ENCODE measurements at places on chromosomes 2 and 18.
A peak's percentile ranks its signal among the peaks of the same experiment; 100 is the strongest.

GRCh38 chr2:201185863-201186262 is 2.9 kb downstream of the CASP10 start:
- no peak for DNase-seq

- DNase-seq, result no peak
Measured at GRCh38 chr2:113602869-113603466, 24.1 kb upstream of the RABL2A start.

- DNase-seq, result no peak
Measured at GRCh38 chr2:185511925-185512324, 226.7 kb upstream of the FSIP2 start.

GRCh38 chr2:218734190-218734975 is 23.7 kb downstream of the TTLL4 start:
- DNase-seq, result no peak

DNA sequence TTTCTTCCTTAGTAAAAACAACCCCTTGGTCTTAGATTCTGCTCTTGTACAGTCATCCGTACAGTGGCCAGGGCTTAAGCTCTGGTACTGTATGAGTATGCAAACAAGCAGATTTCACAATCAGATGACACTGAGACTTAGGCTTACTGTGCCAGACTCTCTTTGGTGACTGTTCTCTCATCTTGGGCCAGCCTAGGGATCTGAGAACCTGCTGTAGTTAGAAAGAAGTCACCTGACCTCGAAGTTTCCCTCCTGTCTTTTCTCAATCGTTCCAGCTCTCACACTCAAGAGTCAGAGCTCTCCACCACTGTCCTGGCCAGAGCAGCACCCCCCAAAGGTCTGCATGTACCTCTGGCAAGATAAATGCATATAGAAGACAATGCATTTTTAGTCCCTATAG is 63.2 kb downstream of the ZEB2 start:
- peak; percentile 46 for DNase-seq

DNA sequence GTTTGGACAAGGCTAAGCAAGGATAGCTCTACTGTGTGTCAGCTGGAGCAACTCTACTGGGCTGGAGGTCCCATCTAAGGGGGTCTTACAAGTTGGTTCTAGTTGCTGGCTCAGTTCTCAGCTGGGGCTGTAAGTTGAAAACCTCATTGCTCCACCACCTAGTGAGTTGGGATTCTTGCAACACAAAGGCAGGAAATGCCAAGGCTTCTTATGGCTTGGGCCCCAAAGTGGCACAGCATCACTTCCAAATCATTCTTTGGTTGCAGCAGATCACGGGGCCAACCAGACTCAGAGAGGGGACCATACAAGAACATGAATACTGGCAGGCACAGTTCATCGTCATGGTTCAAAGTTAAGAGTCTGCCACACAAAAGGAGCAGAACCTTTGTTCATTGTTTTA is 332.7 kb downstream of the LRRTM1 start:
- DNase-seq, result no peak

GRCh38 chr18:13520741-13521140 is 205.6 kb downstream of the FAM210A start:
- DNase-seq, result no peak

- DNase-seq, result peak; percentile 1
Measured at GRCh38 chr2:31108561-31109286, 29.5 kb downstream of the GALNT14 start.

GRCh38 chr2:112869258-112869842 is 32.8 kb upstream of the IL1B start:
- no peak for DNase-seq

GRCh38 chr2:124996406-124996805 is 971.3 kb downstream of the CNTNAP5 start:
- DNase-seq, result no peak

- DNase-seq, result peak; percentile 41
Measured at GRCh38 chr2:203498161-203498560, 36.9 kb downstream of the RAPH1 start.

- DNase-seq, result no peak
Measured at GRCh38 chr2:197159661-197160211, 150.8 kb downstream of the ANKRD44 start.

GRCh38 chr2:96526615-96527285 is 9.8 kb upstream of the ARID5A start:
- DNase-seq, result no peak

- DNase-seq, result no peak
Measured at GRCh38 chr18:54202851-54203250, 21.6 kb downstream of the MBD2 start.

DNA sequence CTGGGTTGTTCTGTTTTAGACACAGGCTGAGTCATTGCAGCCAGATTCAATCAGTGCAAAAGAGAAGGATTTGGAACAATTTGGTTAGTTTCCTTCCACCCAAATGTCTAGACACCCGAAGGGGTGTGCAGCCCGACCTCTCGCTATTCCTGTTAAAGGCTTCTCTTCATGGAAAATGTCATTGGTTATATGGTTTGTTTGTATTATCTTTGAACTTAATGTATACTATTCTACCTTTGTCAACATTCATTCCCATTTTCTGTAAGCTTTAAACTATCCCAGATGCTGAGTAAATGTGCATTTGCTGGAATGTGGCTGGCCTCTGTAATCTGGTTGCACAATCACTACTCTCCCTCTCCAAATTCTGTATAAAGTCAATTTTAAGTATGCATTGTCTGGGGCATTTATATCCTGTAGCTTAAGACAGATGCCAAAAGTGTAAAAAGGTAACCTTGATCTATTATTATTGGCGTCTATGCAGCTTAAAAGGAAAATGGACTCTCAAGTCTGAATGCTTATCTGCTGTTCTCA is 80.4 kb upstream of the RND3 start:
- no peak for DNase-seq

DNA sequence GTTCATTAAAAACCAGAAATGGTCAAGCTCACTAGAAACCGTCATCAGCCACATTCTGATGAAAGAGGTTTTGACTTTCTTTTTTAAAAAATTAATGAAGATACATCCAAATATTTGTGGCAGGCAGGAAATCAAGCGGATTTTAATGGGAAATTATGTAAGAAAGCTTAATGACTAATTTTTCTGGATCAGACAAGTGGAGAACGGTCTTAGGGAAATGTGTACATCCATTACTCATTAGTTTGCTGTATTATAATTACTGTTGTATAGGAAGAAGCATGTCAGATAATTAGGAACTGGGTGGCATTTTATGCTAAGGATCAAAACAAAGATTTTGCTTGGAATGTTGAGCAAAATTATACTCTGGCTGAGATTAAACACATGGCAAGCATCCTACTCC is 39.4 kb downstream of the AGAP1 start:
- DNase-seq, result no peak

DNA sequence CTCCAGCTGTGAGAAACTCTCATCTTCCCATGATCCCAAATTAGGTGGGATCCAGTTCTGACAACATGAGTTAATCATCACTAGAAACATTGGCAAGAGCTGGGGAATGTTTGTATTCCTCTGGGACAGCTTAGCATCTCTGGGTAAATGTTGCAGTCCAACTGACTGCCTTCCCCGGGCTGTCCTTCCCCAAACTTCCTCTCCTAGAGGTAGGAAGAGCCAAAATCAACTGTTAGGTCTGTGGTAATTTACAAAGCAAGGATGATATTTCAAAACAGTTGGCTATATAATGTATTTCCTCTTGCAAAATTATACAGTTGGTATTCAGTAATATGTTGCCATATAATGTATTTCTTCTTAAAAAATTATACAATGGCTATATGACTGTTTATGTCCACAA is 148.5 kb downstream of the MGAT5 start:
- DNase-seq, result peak; percentile 56

GRCh38 chr2:129248198-129248597 is 731.3 kb upstream of the RAB6C start:
- no peak for DNase-seq

- no peak for DNase-seq
Measured at GRCh38 chr2:20343128-20343527, 7.5 kb downstream of the PUM2 start.

- DNase-seq, result no peak
Measured at GRCh38 chr2:56047136-56047535, 123.6 kb upstream of the EFEMP1 start.

DNA sequence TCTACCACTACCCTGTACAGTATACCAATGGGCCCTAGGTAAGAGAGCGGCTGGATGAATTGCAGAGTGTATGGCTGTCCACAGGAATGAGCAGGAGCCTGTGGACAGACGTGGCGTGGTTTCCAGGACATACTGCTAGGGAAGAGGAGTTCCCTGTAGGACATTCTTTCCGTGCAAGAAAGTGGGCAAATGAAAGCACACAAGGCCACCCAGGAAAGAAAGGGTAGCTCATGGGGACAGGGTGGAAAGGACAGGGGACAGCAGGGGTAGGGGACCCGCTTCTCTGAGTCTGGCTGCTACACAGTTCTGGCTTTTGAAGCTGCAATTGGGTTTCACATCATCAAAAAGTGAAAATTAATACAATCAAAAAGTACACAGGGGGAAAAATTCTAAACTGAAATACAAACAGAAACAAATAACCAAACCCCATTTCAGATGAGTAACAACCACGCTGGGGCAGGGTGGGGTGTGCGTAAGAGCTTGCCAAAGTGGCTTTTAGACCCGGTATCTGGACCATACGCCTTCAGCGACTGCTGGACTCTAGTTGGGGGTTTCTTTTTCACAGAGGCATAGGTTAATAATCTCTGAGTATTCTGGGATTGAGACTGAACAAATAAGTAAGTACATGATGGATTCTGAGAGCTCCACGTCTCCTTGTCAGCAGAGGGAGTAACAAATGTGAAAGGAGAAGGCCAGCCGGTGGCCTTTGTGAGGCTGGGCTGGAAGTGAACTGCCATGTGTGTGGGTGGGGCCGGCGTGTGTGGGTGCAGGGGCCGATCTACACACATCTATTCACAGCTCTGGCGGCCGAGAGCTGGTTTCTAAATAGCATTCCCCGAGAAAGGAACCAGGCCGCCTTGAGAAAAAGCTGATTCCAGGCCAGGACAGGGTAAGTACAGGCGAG is 84.0 kb downstream of the HDAC4 start:
- DNase-seq, result peak; percentile 45

DNA sequence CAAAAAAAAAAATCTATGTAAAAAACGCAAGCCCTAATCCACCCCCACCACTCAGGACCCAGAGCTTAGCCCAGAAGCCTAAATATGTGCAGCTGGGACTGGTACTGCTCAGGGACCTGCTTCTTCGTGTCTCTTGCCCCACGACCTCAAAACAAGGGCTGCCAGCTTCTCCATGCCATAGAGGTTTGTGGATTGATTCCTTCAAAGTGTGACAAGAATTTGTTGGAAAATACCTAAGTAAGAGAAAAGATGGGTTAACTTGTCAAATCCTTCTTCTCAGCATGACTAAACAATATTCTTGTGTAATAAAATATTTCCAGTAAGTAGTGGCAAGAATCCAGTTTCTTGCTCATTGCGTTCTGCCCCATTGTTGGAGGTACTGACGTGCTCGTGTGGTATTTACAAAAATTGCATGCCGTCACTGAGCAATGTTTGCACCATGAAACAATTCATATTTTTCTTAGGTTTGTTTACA is 825 bp upstream of the SCYGR1 start:
- DNase-seq, result no peak

- DNase-seq, result no peak
Measured at GRCh38 chr18:50065527-50065926, 129.4 kb downstream of the MYO5B start.

- DNase-seq, result no peak
Measured at GRCh38 chr2:126506786-126507185, 149.2 kb upstream of the GYPC start.

Data from Kasumi-1 (cell line).